ENCODE measurements at places on chromosomes 1 and 21.

- no peak for DNase-seq
Observed at GRCh38 chr1:15192916-15193550, 39.5 kb downstream of the TMEM51 start.

GRCh38 chr1:53361541-53361961, 33.7 kb upstream of the LRP8 start:
- DNase-seq = no peak

- no peak for DNase-seq
Observed at GRCh38 chr1:197924516-197925123, 7.4 kb downstream of the LHX9 start.

DNA sequence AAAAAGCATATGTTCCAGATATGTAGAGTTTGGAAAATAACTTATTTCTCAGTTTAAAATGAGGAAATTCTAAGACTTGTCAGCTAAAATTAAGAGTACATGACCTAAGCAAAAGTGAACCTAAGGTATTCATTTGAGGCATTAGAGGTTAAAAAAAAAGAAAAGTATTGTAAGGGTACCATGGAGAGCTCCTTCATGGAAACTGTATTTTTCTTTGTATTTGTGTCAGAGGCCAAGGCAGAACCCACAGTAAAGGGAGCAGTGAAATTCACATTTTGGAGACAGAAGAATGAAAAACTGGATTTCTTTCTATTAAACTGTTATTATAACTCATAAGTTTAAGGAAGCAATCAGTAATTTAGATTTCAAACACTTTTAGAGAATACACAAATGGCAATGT, 1494.8 kb downstream of the KCNT2 start:
- no peak for DNase-seq

DNA sequence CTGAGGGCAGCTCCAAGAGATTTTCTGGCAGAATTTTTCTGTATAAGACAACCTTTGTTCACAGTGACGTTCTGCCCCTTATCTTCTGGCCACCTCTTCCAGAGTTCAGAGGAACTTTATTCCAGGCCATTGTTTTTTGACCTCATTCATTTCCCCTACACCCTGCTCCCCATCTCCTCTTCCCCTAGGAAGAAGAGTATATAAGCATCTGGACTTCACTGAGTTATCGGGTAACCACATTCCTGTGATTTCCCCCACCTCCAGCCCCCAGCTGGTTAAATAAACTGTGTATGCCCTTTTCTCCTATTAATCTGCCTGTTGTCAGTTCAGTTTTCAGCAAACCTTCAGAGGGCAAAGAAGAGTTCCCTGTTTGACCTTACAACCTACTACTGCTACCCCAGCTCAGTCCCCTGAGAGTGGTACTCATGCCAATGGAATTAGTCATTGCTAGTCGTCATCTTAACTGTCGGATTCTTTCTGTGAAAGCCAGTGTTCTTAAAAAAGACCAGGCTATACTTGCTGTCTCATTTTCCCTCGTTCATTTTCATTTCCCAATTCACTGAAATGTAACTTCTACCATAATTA, 14.3 kb upstream of the ALG14 start:
- DNase-seq = no peak

DNA sequence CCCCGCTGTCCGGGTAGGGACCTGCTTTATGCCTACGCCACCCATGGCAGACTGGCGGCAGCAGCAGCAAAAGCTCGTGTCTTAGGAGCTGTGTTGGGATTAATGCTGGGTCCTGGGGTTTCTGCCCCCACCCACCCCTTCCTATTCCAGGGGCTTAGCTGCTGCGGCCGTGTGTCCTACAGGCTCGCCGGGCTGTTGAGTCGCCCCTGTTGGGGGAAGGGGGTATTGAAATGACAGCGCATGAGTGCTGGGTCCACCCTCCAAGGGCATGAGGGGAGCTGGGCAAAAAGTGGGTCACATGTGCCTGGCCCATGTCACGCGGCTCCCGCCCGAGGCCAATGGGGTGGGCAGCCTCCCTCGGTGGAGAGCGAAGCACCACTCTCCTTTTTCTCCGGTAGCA, 118.3 kb upstream of the COL6A1 start:
- no peak for DNase-seq

GRCh38 chr1:199303035-199303434, 664.2 kb downstream of the PTPRC start:
- DNase-seq = no peak

- no peak for DNase-seq
Observed at GRCh38 chr21:38258521-38259485, 2.0 kb downstream of the KCNJ15 start.

DNA sequence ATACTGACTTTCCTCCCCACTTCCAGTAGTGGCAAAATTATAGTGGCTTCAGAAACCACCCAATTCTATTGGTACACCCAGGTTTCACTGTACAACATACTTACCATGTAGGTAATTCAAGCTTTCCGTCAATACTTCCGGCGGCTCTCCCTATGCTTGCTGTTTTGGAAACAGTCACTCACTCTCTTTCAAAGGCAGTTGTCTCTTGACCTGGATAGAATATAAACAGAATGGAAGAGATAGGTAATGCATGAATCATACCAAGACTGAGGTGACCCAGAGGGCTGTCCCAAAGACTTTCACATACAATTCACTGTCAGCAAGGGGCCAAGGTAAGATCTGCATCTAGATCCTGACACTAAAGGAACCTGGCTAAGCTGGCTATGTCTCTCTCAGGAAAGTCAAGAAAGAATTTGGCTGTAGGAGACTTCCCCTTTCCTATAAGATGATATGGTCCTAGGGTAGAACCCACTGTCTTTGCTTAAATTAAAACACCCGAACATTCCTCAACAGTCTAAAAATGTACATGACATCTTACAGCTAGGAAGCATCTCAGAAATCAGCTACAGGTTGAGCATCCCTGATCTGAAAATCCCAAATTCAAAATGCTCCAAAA, 59.6 kb downstream of the LUZP1 start:
- DNase-seq = peak; percentile 30

DNA sequence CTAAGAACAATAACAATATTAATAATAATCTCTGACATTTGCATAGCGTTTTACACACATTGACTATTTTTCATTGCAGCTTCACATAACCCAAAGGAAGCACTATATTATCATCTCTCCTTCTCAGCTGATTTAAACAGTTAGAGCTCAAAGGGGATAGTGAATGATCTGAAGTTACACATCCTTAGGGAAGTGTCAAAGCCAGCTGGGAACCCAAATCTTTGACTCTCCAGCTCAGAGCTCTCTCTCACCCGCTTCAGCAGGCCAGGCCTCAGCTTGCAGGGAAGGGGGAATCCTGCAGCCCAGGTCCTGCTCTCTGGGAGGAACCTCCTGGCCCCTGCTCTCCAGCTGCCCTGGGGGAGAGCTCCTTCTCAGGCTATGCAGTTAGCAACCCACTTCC, 26.3 kb downstream of the PLEKHA6 start:
- no peak for DNase-seq

DNA sequence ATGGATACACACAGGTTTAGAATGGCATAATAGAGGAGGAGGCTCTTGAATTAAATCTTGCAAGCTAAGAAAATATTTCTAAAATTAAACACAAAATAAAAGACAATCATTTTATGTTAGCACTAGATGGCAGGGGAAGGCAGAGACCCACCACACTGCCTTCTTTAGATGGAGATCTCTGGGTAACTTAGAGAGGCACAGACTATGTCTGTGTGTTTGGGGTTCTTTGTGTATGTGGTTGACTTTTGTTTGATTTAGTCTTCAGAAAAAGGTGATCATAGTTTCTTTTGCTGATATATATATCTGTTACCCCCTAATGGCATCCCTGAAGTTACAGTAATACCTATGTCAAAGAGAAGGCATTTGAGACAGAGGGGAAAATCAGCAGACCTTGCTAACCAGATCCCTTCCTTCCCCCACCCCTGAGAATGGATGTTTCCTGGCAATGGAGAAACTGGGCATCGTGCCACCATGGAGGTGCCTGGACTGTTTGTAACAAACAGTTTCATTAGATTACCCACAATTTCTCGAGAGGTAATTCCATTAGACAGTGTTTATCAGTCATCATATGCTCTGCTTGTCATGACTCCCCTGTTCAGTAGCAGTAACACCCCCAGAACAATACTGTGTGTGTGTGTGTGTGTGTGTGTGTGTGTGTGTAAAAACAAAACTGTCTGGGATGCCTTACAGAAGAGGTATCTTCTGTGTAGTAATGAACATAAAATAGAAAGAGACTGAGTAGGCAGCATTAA, 228.3 kb upstream of the DEPDC1 start:
- no peak for DNase-seq

GRCh38 chr21:31543191-31543590, 116.3 kb upstream of the SOD1 start:
- DNase-seq = no peak

DNA sequence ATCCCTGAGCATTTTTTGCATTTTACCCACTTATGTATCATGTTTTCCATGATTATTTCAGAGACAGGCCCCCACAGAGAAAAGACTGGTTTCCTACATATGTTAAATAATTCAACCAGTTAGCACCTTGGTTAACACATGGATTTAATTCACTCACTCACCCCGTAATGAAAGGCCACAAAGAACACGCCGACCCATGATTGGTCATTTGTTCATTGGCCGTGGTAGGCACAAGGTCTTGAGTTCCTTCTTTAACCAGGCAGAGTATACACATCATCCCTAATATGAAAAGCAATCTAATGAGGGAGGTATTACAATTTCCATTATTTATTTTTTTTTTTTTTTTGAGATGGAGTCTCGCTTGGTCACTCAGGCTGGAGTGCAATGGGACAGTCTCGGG, 50.6 kb downstream of the RPS6KA1 start:
- DNase-seq = peak; percentile 40

- no peak for DNase-seq
Observed at GRCh38 chr1:230422221-230422981, 3.7 kb downstream of the PGBD5 start.

- DNase-seq = no peak
Observed at GRCh38 chr1:112251766-112252506, 144.1 kb upstream of the CTTNBP2NL start.

GRCh38 chr1:99970713-99971255, 988 bp downstream of the SLC35A3 start:
- no peak for DNase-seq

GRCh38 chr1:109621379-109622136, 1.9 kb downstream of the AMPD2 start:
- DNase-seq = no peak

GRCh38 chr1:245797592-245798348, 643.0 kb downstream of the KIF26B start:
- no peak for DNase-seq

DNA sequence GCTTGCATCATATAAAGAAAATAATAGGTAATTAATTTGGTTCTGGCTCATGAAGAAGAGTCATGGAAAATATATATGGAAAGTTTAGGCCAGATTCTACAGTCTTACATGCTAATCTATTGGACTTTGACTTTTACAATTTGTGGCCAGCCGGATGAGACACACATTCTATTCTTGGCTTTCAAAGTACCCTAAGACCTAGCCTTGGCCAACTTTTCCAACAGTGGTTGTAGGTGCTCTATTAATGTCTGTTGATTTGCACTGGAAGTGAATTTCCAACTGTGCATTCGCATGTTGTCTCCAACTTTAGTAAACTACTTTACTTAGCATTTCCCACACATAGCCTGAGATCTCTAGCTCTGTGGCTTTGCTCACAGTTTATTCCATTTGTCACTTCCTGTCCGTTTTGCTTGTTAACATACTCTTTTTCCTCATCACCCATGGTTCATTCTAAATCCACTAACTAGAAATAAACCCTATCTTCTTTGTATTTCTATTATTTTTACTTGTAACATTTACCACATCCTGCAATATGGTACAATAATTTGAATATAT, 644.0 kb downstream of the PTPRC start:
- DNase-seq = no peak

- no peak for DNase-seq
Observed at GRCh38 chr1:151639466-151639865, 27.6 kb downstream of the SNX27 start.

- no peak for DNase-seq
Observed at GRCh38 chr1:186420923-186421322, 40.0 kb downstream of the PDC start.

DNA sequence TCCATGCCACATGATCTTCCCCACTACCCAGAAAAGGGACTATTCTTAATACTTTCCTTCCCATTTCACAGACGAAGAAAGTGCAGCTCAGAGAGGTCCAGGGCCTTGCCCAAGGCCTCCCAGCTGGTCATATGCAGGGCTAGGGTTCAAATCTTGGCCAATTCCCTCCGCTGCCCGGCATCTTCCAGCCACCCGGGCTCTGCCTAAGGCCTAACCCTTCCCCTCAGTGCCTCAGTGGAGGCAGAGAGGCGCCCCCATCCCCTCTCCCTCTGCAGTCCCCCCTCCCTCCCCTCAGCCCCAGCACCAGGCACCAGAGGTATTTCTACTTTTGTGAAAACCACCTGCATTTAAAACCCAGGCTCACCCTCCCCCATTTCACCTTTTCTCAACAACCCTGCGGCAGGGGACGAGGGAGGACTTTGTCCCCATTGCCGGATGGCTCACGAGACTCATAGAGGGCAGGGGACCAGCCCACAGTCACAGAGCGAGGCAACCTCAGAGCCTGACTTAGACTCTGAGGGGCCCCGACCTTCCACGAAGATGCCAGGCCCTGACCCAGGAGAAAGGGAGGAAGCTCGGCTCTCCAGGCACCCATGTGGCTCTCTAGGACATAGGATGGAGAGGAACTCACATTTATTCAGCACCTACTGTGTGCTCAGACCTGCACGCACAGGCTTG, 12.3 kb downstream of the LAPTM5 start:
- peak; percentile 36 for DNase-seq

DNA sequence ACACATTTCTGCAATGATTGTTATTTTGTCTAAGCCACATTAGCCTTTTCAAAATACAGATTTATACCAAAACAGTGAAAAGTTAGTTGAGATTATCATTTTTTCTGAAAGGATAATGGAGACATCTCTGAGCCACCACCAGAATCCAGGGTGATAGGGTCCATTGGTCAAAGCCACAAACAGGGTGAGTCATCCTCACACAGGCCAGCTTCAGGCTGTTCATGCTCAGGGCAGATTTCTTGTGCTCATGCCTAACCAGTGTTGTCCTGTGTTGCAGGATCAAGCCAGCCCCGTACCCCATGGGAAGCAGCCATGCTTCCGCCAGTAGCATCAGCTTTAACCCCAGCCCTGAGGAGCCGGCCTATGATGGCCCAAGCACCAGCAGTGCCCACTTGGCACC, 13.4 kb downstream of the ELOA start:
- no peak for DNase-seq

- DNase-seq = no peak
Observed at GRCh38 chr1:61184714-61185106, 102.3 kb downstream of the NFIA start.

DNA sequence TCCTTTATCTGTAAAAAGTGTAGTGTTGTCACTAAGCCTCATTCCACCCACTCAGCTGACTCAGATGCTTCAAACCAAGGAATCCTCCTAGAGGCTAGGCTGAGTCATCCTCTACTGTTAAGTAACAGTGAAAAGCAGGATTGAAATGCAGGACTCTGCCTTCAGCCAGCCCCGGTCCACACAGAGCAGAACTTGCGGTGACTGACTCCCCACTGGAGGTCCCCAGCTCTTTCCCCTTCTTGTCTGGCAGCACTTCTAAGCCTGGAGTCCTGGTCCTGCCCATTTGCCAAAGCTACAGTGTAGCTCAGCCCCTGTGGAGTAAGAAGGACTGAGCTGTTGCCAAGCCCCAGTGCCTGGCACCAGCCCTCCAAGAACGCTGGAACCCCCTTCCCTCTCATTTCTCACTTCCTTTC, 1.7 kb downstream of the RAB7B start:
- peak; percentile 67 for DNase-seq

Measured in stimulated activated CD4-positive, alpha-beta T cell treated with anti-CD3 and anti-CD28 coated beads, Interleukin-4, amount 100 ng/mL, for 24 hours (primary cell).